ENCODE measurements at places on chromosomes 3 and 15.

GRCh38 chr3:55505776-55506175 lies 18.7 kb upstream of the WNT5A start:
- no peak for DNase-seq

- no peak for DNase-seq
Observed at GRCh38 chr15:48924528-48925393, 39.0 kb downstream of the SHC4 start.

- no peak for DNase-seq
Observed at GRCh38 chr3:197926418-197926817, 23.6 kb upstream of the RPL35A start.

DNA sequence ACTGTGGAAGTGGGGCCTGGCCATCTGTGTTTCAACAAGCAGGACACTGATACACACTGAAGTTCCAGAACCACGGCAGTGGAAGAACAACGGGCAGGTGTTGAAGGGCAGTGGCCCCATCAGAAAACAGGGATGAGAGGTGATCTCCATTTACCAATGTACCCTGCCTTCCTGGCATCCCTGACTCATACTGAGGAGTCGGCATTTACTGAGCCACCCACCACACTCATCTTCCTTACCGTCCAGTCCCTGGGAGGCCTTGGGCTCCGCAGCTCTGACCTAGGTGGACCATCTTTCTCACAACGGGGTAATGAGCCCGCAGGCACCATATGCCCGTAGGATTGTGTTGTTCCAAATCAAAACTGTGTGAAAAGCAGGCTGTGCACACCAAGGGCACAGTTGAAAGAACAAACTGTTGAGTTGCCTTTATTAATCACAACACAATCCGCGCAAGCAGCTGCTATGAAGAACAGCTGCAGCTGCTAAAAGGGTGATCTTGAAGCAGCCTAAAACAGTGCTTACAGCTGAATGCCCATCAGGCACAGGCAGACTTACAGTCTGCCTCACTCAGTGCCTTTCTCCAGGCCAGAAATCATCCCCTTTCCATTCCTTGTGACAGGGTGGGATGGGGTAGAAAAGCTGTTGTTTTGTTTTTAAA lies 12.9 kb downstream of the MB21D2 start:
- no peak for DNase-seq

GRCh38 chr3:52279596-52279995 lies 1.1 kb upstream of the WDR82 start:
- DNase-seq = no peak

DNA sequence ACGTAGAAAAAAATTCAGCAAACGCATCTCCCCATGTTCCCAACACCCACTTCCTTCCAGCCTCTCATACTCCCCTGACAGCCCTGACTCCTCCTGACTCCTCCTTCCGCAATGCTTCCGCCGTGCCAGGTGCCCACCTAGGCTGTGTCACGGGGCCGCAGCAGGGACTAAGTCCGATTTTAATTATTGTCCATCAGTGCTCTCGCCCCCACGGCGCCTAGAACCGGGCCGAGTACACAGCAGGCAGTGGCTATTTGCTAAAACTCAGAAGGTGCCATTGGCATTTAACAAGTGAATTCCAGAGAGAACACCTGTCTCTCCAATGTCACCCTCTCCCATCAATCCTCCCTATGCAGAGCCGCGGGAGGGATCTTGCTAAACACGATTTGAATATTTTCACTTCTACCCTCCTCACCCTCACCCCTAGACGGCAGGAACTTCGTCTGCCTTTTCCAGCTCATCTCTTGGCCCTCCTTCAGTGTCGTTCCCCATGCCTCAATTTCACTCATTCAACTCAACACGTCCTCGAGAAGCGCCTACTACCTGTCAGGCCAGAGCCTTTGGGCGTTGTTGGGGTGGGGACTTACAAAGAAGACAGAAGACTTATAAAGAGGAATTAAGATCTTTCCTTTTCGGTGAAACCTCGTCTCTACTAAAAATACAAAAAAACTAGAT lies 11.5 kb upstream of the SHF start:
- peak; percentile 43 for DNase-seq

GRCh38 chr15:51085764-51086163 lies 8.9 kb downstream of the TNFAIP8L3 start:
- DNase-seq = no peak

GRCh38 chr3:112109322-112109721 lies 23.1 kb downstream of the C3orf52 start:
- no peak for DNase-seq

DNA sequence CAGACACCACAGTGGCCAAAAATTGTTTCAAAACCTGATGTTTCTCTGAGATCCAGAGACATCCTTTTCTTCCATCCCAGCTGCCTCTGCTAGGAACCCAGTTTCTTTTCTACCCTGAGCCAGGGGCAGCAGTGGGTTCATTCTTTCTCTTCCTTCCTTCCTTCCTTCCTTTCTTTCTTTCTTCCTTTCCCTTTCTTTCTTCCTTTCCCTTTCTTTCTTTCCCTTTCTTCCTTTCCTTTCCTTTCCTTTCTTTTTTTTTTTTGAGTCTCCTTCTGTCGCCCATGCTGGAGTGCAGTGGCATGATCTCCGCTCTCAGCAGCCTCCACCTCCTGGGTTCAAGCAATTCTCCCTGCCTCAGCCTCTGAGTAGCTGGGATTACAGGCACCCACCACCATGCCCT lies 30.7 kb upstream of the COPG1 start:
- no peak for DNase-seq

GRCh38 chr3:127789051-127789450 lies 33.3 kb downstream of the MGLL start:
- no peak for DNase-seq

GRCh38 chr3:76097589-76097969 lies 312.2 kb upstream of the ZNF717 start:
- no peak for DNase-seq

GRCh38 chr3:181933052-181933618 lies 221.4 kb downstream of the SOX2 start:
- DNase-seq = no peak

- DNase-seq = no peak
Observed at GRCh38 chr15:78194568-78194925, 39.8 kb downstream of the ACSBG1 start.

DNA sequence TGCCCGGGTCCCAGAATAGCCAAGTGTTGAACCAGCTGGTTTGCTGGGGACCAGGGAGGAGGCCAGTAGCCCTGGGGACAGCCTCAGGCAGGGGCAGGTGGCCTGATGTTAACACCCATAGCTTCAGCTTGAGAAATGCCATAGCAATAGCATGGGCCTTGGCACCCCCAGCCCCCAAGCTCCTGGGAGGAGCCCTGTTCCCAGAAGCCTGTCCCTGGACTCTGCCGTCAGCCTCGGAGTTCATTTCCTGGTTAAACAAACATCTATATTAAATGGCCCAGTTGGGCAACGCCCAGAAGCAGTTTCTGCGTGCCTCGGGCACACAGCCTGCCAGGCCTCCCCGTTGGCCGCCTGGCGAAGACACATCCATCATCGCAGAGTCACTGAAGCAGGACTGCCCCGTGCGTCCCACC lies 58.2 kb downstream of the FGD5 start:
- DNase-seq = no peak

GRCh38 chr3:145967043-145967442 lies 193.9 kb downstream of the PLOD2 start:
- DNase-seq = no peak

DNA sequence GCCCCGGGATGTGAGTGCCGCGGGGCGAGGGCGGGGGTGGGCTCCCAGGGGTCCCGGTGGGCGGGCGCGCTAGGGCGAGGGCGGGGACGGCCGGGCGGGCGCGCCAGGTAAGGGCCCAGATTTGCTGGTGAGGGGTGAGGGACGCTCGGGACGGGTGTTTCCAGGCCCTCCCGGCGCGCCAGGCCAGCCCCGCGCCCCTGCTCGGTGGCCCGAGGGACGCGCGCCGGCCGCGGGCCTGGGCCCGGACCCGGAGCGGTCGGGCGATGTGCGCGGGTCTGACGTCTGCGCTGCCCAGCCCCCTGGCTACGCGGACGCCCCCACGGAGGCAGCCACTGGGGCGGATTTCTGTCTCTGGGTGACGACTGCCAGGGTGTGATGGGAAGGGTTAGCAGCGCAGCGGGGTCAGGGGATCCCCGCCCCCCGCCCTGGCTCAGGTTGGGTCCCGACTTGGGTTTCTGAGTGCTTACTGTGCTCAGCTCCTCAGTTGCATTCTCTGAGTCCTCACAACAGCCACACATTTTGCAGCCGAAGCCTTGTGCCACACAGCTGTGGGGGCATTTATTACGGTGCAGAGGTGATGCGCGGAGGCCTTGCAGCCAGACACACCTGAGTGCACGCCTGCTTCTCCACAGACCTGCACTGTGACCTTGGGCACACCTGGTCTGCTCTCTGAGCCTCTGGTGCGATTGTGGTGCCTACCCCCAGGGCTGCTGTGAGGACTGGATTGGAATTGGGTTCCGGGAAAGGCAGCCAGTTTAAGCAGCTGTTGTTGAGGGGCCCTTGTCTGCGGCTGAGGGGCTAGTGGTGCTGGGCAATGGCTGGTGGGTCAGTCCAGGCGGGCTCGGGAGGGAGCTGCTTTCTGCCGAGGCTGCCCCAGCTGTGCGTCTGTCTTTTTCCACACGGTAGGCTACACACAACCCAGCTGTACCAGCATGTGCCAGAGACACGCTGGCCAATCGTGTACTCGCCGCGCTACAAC lies 523 bp downstream of the HDAC11 start:
- DNase-seq = peak; percentile 61

DNA sequence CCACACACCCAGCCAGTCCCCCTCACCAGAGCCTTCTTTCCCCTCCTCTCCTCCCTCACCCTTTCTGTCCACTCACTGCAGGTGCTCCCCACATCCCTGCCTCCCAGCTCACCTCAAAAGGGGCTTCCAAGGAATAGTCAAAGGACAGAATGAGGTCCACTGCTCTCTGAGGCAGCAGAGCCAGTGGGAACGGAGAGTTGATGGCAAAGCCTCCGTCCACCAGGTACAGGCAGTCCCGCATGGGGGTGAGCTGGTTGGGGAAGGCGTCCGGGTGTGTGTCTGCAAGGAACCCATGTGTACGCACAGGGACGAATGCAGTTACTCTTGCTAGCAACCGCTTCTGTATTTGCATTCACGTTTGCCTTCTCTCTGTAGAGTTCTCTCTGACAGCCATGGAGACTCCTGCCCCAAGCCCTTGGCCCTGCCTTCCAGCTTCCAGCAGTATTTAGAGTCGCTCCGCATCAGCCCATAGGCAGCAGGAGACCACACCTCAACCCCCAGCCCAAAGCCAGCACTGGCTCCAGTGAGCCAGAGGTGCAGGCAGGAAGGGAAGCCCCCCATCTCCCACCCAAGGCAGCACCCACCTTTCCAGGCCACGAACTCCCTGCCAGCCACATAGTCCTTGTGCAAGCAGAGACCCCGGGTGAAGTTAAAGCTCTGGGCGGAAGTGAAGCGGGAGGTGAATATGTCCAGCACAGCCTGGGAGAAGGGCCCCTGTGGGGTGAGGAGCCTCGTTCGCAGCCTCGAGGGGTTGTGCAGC lies 12.4 kb downstream of the PLA2G4F start:
- DNase-seq = no peak

GRCh38 chr3:45980819-45981218 lies 14.8 kb downstream of the FYCO1 start:
- DNase-seq = no peak

GRCh38 chr15:89888214-89888804 lies 5.5 kb downstream of the AP3S2 start:
- DNase-seq = no peak

GRCh38 chr15:33119273-33119672 lies 75.2 kb downstream of the FMN1 start:
- no peak for DNase-seq

DNA sequence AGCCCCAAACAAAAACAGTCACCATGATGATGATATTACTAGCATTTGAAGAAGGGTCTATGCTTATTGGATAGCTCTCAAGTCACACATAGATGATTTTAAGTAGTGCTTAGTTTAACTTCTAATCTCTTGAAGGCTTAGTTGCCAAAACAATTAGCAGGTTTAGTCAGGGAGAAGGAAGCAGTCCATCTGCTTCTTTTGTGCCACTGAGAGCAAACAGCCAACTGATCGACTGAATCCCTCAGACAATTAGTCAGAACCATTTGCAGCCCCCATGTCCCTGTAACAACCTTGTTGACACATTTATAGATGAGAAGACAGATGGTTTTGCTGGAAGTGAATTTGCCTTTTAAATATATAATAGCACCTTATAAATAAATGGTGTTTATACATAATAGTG lies 585.1 kb upstream of the SUCLG2 start:
- DNase-seq = no peak

- DNase-seq = peak; percentile 87
Observed at GRCh38 chr3:48847504-48848423, at the start of gene PRKAR2A. Gene PRKAR2A, minus strand, starts transcription at chr3:48847874. Its CDS starts 278 bp downstream, at chr3:48847596.

DNA sequence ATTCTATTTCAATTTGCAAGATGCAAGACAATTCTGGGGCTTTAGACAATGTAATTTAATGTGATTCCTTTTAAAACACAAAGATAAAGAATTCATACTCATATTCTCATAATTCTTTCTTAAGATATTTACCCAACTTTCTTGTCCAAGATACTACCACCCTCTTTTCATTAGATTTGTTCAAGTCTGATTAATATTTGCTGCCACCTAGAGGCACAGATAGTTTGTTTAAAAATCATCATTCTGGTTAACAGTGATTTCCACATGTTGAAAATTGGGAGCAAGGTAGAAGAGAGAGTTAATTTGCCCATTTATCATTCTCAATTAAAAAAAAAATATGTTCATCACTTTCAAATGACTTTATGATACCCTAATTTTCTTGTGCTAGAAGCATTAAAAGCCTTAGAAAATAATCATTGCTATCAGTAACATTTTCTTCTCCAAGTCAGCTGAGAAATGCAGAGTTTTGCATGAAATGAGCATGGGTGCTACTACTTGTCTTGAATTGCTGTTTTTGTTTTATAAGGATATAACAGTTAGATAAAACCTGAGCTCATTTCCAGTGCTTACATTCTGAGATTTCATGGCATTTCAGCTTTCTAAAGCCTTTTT lies 11.6 kb downstream of the TAMM41 start:
- DNase-seq = no peak

DNA sequence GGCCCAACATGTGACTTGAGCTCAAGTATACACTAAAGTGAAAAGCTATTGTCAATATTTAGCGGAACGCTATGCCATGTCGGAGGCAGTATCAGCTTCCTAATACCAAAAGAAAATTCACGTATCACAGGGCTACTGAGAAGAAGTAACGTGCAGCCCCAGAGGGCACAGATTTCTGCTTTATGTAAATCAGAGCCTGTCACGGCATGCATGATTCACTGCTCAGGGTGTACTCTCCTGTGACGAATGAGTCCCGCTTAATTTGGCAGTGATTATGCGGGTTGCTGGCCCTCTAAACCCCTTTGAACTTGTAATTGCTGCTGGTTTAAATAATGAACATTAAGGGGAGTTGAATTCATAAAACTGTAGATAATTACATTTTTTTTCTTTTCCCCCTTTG lies 85.3 kb downstream of the MEIS2 start:
- no peak for DNase-seq

DNA sequence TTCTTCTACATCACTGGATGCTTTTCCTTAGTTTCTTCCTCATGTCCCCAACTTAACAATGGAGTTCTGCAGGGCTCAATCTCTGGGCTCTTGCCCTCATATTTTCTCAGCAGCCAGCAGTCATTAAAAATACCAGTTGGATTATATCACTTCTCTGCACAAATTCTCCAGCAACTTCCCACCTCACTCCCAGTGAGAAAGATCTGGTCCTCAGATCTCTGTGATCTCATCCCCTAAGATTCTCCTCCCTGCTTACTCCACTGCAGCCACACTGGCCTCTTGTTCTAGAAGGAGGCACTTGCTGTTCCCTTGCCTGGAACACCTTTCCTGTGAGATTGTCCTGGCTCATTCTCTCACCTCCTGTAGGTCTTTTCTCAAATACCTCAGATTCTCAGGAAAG lies 6.1 kb downstream of the ERICH6 start:
- no peak for DNase-seq

Measured in activated naive CD8-positive, alpha-beta T cell treated with anti-CD3 and anti-CD28 coated beads for 36 hours (primary cell).